ENCODE measurements at places on chromosomes 11 and 22.

DNA sequence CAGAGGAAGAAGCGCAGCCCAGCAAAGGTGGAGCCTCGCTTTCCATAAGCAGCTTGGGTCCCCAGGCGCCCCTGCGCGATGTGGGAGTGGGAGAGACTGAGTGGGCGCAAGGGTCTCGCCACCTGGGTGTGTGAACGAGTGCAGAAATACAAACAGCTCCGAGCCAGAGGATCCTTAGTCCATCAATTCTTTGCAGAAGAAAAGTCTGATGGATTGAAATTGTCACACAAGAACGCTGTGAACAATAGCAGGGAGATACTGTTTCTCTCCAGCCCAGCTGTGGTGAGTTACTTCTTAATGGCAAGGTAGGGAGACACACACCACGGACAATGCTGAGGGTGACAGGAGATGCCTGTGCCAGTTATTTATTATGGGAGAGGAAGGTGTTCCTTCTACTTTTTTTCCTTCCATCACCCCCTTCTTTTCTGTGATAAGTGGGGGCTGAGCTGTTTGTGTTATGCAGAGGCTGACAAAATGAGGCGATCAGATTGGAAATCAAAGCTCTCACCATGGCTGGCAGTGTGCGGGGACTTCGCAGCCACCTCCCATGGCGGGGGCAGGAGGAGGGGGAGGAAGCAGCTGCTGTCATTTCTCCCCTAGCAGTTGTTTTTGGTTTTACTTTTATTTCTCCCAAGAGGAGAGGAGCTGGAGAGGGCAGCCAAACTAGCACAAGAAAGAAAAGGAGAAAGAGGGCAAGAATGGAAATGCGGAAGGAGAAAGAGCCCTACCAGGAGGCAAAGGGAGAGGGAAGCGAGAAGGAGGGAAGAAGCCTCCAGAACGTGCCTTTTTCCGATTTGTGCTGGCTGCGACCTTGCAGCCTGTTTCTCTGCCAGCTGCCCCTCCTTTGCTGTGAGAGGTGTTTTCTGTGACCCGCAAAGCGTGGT is 755.8 kb downstream of the NTM start:
- DNase-seq, result no peak

GRCh38 chr11:96393753-96394348 is 4.0 kb downstream of the JRKL start:
- no peak for DNase-seq

GRCh38 chr11:29328961-29329441 is 687.8 kb downstream of the KCNA4 start:
- no peak for DNase-seq

DNA sequence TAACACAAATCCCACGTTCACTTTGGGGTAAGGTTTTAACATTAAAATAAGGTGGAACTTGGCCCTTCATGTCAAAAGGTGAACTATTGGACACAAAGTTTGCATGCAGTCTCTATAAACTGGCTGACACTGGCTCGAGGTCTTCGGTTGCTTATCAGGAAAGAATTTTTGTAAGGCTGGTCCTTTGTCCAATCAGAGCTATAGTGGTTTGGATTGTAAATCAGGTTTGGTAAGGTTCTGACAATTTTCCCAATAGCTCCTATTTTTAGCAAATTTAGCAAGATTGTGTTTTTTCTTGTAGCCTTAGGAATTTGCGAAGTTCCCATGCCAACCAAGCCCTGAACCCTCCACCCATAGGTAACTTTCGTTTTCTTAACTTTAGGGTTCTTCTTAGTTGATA is 17.6 kb upstream of the MED17 start:
- no peak for DNase-seq

DNA sequence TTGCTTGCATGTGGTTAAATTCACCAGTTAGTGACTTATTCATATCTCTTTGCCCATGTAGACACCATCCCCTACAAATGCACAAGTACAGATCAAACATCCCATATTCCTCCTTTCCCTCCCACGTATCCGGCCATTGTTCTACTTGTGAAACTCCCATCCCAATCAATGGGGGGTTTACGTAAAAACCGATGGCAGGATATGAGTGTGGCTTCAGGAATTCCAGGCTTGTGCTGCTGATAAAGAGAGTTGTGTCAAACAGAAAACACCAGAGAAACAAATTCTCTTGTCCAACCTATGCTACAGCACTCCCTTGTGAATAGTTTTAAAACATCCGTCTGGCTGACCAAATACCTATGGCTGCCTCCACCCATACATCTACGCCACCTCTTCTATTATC is 15.5 kb downstream of the FLI1 start:
- DNase-seq, result no peak

- DNase-seq, result no peak
Observed at GRCh38 chr22:38122616-38123015, 12.1 kb upstream of the BAIAP2L2 start.

DNA sequence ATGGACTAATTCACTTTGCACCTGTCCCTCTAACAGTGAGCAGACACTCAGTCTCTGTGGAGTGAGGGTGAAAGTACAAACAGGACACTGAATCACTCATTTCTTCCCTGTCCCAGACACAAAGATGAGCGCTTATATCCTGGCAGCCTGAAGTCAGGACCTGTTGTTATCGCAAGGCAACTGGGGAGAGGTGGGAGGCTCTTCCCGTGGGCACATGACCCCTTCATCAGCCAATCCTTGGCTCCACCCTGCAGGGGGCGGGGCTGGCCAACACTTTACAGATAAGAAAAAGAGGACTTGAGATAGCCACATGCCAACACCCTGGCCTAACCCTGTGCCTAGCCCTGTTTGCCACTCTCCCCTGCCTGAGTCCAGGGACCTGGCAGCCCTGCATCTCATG is 29.5 kb upstream of the TESMIN start:
- DNase-seq, result no peak

- no peak for DNase-seq
Observed at GRCh38 chr11:71191201-71191600, 61.2 kb downstream of the SHANK2 start.

- DNase-seq, result no peak
Observed at GRCh38 chr22:22714600-22715335, 70.4 kb downstream of the GGTLC2 start.

DNA sequence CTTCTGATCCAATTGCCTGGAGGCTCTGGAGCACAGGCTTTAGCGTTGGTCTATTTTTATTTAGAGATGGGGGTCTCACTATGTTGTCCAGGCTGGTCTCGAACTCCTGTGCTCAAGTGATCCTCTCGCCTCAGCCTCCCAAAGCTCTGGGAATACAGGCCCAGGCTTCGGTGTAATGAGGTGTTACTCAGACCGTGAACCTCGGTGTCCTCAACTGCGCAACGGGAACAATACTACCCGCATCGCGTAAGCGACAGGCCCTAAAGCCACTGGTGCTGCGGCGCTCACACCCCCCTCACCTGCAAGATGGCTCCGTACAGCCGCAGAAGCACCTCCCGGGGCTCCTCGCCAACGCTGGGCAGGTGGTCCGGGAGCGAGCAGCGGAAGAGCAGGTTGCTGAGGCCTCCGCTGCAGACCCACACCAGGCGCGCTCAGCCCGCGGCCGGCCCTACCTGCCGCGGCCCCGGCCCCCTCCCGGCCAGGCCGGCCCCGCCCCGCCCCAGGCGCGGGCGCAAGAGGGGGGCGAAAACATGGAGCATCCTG is 628 bp downstream of the CHKB start:
- peak; percentile 29 for DNase-seq

DNA sequence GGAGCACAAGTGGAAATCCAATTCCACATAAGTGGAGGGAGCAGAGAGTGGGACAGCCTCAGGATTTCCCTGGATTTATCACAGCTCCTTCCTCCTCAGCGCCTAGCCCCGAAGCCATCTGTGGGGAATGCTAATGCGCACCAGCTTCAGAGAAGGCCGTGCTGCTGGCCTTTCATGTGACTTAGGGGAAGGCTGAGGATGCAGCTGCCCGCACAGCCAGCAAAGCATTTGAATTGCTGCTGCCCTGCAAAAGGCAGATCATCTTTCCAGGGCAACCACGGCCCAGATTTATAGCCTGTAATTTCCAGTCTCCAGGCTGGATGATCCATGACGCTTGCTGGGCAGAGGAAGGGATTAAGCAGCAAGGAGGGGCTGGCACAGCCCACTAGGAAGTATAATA is 29.9 kb downstream of the SYN3 start:
- DNase-seq, result no peak

DNA sequence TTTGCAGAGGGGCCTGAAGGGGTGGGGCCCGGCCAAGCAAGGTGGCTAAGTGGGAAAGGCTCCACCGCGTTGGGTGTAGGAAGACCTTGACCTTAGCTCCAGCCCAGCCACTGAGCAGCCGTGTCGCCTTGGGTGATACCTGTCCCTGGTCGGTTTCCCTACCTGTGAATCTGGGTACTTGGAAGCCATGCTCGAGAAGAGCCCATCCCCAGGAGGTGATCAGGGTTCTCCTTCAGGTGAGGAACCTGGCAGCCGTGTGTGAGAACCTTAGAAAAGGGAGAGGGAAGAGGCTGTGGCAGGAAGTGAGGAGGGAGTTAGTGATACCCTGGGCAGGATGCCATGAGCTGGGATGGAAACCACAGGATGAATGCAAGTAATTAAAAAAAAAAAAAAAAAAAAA is 21.6 kb downstream of the PPARA start:
- no peak for DNase-seq

DNA sequence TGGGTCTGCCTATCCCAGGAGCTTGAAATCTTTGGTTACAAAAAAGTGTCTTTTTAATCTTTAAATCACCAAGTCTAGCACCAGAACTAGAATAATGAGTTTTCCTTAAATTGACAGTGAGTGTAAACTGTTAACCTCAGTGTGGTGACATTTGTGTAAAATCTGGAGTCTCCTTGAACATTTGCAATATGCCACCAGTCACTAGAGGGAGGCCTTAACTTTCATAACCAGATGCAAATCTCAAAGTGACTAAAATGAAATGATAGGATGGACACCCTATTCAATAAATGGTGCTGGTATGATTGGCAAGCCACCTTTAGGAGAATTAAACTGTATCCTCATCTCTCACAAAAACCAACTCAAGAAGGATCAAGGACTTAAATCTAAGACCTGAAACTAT is 8.3 kb upstream of the SCGB1D2 start:
- DNase-seq, result no peak

Data from activated CD4-positive, alpha-beta T cell treated with anti-CD3 and anti-CD28 coated beads, Interleukin-2, amount 50 U/mL, for 1 hour (primary cell).